DMS153 (cell line): ENCODE measurements at places on chromosomes 5 and 9.

DNA sequence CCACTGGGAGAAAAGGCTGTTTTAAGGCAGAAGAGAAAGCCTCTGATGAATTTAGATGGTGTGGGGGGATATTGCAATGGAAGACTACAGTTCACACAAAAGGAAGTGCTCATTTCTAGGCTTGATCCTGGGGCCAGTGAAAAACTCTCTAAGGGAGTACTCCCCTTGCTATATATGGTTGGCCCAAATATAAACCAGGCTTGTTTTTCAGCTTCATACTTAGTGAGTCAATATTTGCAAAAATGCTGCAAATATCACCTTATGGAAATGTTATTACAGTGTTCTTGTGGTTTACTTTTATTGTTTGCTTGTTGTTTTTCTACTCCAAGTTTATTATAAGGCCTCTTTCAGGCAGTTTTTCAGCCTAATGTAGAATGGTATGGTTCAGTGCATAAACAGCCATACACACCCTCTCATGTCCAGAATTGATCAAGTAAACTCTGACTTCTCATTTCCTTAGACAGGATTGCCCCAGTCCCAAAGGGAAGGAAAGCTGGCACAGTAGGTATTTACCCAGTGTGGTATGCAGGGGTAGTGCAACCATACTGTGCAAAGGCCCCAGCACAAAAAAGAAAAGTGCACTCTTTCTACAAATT is 115.1 kb downstream of the FEM1C start:
- no peak for DNase-seq

- no peak for DNase-seq
Measured at GRCh38 chr9:14907360-14907685, 2.9 kb downstream of the FREM1 start.

DNA sequence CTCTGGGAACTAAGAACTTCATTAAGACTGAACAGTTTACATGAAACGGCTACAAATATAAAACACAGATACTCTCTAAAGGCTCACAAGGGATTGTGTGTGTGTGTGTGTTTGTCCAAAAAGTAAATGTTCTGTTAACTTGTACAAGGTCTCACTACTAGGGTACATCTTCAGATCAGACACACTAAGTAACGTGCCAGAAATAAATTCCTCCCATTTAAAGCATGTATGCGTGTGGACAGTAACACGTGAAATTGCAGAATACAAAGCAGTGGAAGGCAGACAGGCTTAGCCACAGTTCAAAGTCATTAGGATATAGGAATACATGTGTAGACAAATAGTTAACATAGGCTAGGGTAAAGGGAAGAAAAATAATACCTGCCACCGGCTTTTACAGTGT is 1.8 kb downstream of the BNC2 start:
- DNase-seq, result no peak

GRCh38 chr9:98635374-98635773 is 73.4 kb downstream of the GABBR2 start:
- no peak for DNase-seq

DNA sequence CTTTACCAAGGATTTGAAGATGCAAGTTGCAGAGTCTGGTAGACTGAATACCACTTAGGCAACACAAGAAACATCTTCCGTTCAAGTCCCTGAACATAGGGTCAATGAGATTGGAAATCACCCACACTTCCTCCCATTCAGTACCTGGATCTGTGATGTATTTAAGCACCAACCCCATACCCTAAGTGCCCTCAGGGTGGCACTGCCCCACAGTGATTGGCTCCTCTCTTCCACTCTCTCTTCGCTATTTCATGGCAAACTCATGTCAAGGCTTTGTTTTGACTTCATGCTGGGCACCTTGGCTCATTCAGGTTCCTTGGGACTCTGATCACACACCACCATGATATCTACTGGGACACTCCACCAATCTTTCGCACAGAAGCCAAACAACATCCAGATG is 53.7 kb downstream of the GGTA1 start:
- DNase-seq, result peak; percentile 22

DNA sequence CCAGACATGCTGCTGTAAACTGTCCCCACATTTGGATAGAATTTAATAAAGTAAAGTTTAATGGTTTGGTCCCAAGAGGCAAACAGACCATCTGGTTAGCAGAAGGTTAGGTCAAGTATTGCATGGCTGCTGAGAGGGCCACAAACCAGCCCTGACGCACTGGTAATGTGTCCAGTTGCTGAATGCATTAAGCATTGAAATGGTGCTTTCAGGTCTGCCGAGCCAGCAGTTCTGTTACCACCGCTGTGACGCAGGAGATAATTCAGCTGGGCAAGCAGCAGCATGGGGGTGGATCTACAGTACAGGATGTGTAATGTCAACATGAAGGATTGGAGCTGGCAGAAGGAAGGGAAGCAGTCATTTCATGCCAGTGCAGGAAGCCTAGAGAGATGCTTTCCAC is 16.0 kb downstream of the ZNF462 start:
- peak; percentile 93 for DNase-seq

GRCh38 chr5:60674251-60675069 is 25.5 kb downstream of the DEPDC1B start:
- no peak for DNase-seq

- DNase-seq, result no peak
Measured at GRCh38 chr9:13296972-13297371, 17.5 kb upstream of the MPDZ start.

DNA sequence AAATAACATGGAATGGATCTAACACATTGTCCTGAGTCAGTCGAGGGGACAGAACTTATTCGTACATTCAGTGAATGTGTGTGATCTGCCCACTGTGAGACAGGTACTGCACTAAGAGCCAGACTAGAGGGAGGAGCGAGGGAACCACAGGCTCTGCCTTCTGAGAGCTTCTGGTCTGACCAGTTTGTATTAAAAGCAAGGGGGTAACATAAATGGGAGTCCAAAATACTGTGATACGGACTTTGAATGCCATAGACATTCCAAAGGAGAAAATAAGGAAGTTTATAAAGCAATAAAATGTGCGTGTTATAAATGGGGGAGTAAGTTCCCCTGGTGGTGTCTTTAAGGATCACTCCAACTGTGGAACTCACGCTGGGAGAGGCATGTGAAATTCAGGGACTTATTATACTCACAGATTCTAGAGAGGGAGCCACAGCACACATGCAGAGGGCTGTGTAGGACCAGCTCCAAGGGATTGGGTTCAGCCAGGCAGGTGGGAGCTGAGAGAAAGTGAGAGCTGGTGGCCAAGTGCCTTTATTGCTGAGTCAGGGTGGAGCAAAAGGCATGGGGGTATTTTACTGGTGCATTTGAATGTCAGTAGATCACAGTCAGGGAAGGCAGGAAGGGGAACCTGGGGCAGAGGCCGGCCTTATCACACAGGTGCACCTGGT is 186.5 kb upstream of the WWC1 start:
- no peak for DNase-seq

DNA sequence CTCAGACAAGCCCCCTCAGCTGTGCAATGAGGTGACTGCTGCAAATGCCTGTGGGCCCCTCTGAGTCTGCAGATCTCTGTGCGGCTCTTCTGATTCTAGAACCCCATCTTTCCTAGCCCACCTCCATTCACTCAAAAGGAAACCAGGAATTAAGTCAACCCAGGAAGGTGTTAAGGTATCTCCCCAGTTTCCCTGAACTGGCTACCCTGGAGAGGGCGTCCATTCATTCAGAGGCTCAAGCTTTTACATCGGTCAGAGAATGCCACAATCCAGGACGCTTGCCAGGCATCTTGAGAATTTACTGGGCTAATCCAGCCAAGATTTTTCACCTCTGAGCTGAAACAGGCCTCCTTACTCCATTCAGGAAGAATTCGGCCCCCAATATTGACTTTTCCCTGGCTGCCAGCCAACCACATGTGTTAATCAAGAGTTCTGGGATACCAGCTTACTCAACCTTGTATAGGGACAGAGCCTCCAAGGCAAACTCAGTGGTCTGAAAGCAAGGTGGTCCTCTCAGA is 889 bp upstream of the ADAMTS12 start:
- DNase-seq, result no peak

DNA sequence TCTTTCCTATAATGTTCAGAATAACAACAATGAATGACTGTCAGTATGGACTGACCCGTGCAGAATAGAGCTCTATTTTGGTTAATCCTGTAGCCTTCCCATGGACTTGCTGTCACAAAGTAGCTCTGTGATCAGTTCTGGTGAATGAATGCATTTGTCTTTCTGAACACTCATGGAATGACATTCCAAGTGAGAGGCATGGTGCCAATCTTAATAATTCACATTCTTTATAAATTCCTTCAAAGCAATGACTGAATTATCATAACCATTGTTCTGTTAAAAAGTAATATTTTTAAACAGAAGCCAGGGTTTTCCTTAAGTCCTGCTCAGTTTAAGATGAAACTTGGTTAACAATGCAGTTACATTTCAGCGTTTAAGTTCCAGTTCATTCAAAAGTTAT is 360.5 kb downstream of the ICE1 start:
- no peak for DNase-seq

- DNase-seq, result no peak
Measured at GRCh38 chr9:116027096-116027495, 126.5 kb upstream of the PAPPA start.

GRCh38 chr5:68246802-68247201 is 31.2 kb downstream of the PIK3R1 start:
- no peak for DNase-seq

- DNase-seq, result no peak
Measured at GRCh38 chr9:90307891-90308290, 334.7 kb downstream of the DIRAS2 start.

GRCh38 chr9:91776409-91777291 is 173.4 kb downstream of the ROR2 start:
- DNase-seq, result no peak

GRCh38 chr9:118091226-118091625 is 387.0 kb downstream of the TLR4 start:
- no peak for DNase-seq

GRCh38 chr9:112125951-112126388 is 49.1 kb downstream of the SUSD1 start:
- no peak for DNase-seq

DNA sequence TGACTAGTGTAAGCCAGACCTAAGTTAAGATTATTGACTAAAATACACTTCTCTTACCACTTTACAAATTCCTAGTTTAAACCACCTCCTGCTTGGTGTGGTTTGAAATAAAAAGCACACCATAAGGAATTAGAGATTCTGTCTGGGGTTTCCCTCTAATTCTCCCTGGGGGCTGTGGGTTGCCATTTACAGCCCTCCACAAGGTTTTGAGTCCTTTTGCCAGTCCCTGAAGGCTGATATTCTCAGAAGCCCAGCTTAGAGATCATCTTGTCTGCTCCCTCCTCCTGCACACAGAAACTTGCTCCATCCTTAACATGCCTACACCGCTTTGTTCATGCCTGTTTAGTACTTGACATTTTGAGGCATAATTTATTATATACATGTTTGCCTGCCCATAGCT is 7.2 kb upstream of the LMNB1 start:
- DNase-seq, result no peak

DNA sequence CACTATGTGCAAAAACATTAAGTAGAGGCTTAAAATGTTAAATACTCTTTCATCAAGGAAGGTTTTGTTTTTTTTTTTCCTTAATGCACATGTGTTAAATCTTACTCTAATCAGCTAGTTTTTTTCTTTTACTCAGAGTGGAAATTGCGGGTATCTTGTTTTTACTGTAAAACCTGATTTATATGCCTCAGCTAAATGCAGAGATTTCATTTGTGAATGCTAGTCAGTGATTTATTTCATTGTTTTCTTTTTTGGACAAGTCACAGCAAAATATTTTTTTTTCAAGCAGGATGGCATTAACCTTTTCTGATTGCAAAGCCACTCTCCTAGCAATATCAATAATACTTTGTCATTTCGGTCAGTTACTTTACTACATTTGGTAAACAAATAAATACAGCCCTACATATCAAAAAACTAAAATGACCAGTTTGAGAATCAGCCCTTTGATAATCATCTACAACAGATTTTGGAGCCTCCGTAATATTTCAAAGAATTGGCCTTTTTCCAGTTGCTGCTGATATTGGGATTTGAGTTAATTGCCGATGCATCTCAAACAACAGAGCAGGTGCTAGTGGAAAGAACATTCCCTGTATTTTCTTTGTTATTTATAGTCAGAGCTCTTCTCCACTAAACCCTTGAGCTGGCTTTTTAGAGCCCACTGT is 579.2 kb upstream of the ZNF608 start:
- DNase-seq, result no peak

DNA sequence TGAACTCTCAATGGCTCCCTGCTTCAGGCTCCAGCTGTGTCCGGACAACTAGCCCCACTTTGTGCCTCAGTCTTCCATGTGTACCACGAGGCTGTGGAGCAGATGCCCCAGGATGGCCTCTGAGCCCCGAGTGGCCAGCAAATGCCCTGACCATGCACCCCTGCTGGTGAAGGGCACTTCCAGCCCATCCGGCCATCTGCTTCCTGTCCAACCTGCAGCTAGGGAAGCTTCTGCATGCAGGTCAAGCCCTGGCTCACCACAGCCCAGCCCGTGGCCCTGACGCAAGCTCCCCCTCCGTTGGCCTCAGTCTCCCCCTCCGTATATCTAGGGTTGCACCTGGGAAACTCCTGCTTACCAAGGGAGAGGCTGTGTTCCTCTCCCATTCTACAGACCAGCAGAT is 4.8 kb downstream of the NINJ1 start:
- DNase-seq, result no peak

DNA sequence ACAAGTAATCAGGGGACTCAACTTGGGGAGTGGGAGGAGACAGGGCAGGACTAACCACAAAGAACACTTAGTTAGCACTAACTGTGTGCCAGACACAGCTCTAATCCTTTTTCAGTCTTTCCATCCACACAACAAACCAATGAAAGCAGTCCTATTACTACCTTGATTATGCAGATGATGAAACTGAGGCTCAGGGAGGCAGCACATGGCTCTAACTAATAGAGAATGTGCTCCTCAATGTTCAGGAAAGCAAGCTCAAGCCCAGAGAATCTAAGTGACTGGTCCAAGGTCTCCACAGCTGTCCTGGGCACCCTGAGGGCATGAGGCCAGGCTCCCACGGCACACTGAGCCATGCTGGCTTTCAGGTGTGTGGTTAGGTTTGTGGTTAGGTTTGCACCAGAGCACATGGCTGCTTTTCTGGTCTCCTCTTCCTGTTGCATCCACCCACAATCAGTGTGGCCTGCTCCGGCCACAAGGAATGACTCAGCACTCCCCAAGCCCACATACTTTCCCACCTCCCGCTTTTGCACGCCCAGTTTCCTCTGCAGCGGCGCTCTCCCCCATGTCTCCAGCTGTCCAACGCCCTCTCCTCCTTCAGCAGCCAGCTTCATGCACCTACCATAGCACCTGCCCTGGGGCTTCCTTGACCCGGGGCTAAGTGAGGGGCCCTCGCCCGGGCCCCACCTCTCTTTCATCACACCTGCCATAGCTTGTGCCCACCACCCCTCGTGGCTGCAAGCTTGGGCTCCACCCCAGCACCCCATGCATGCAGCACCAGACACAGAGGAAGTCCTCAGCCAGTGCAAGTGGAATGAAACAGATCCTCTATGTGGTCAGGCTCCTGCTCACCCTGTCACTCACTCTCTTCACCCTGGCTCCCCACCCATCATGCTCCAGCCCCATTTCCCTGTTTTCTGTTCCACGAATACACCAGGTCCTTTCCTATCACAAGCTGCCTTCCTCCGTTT is 133.1 kb downstream of the GABBR2 start:
- DNase-seq, result no peak

GRCh38 chr5:41339339-41339738 is 126.0 kb upstream of the C6 start:
- DNase-seq, result no peak

GRCh38 chr5:150636391-150637244 is 3.8 kb upstream of the SYNPO start:
- no peak for DNase-seq

GRCh38 chr9:121987314-121987713 is 105.8 kb downstream of the TTLL11 start:
- no peak for DNase-seq

GRCh38 chr5:38866362-38867031 is 20.7 kb downstream of the OSMR start:
- DNase-seq, result no peak

GRCh38 chr5:154826-155225 is 36.5 kb upstream of the LRRC14B start:
- no peak for DNase-seq
